ENCODE measurements at places on chromosomes 2 and 18.

DNA sequence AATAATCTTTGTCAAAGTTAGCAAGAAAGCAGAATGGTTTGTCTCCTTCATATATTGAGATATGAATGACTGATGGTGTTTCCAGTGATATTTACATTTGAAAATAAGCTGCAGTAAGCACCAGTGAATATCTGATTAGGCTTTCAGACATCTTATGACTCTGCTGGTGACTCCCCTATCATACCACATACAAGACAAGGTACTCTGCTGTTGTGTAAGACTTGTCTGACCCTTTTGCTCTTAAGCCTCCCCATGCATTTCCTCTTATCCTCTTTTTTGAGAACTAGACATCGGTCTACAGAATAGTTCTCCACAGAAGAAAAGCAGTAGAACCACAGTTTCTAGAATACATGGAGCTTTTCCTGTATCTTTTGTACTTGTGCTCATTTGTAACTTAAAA, 9.3 kb downstream of the POLI start:
- DNase-seq = no peak

DNA sequence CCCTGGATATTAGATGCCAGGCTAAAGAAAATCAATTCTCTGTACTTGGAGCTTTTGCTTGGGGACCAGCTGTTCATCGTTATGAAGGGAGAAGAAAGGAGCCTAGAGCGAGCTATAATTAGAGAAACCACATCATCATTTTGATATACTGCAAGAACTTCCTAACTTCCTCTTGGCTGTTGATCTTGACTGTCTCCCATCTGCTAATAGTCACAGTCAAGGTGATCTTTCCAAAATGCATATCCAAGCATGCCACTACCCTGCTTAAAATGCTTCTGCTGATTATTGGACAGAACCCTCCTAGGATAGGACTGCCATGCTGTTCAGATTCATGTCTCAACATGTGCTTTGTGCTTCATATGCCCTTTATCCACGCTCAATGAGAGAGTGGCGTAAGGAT, 54.8 kb downstream of the RAPGEF4 start:
- no peak for DNase-seq

GRCh38 chr2:6810961-6811360, 54.7 kb downstream of the CMPK2 start:
- no peak for DNase-seq

DNA sequence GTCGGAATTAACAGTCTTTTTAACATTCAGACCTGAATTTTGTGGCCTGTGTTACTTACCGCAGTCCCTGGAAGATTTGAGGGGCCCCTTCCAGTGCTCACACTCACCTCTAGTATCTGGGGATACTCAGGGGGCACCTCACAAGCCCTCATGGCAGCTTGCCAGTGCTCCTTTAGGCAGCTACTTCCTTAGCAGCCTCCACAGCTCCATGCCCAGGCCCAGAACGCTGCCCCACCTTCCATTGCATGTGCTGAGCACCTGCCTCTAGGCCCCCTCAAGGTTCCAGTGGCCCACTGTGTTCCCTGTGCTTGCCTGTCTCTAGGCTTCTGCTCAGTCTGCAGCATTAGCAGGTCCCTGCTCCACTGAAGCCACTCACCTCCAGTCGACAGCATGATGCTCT, 30.0 kb upstream of the PLA2R1 start:
- no peak for DNase-seq

- DNase-seq = no peak
Observed at GRCh38 chr2:96895746-96896651, 26.1 kb upstream of the SEMA4C start.

- no peak for DNase-seq
Observed at GRCh38 chr2:211737282-211737681, 801.3 kb downstream of the ERBB4 start.

GRCh38 chr2:660586-661359, 16.4 kb downstream of the TMEM18 start:
- DNase-seq = no peak

GRCh38 chr2:73933194-73933593, 6.5 kb downstream of the DGUOK start:
- no peak for DNase-seq

- DNase-seq = no peak
Observed at GRCh38 chr2:100188326-100188725, 45.9 kb upstream of the AFF3 start.

- no peak for DNase-seq
Observed at GRCh38 chr18:12656938-12657683, 796 bp downstream of the SPIRE1 start.

- DNase-seq = no peak
Observed at GRCh38 chr2:198135481-198135934, 331.1 kb downstream of the PLCL1 start.

GRCh38 chr2:178238750-178239149, 44.4 kb downstream of the OSBPL6 start:
- no peak for DNase-seq

DNA sequence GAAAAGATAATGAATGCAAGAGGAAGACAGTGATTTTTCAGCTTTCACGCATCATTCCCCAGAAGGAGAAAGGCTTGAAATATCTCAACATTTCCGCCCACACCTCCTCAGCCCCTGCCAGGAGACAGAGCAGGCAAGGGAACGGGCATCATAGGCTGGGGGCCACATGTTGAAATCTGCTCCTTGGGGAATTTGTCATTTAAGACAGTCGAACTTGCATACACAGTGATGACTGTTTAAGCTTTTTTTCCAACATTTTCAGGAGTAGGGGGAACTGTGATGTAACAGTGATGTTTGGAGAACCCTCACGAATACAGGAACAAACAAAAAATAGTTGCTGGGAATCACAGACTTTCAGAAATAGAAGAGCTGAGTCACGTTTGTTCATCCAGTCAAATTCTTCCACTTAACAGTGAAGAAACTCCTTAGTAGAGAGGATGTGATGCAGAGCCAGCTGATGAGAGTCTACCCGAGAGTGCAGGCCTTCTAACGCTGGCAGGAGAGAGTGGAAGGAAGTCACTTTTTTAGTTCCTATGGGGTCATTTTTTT, 266.8 kb downstream of the ALPK2 start:
- DNase-seq = no peak

DNA sequence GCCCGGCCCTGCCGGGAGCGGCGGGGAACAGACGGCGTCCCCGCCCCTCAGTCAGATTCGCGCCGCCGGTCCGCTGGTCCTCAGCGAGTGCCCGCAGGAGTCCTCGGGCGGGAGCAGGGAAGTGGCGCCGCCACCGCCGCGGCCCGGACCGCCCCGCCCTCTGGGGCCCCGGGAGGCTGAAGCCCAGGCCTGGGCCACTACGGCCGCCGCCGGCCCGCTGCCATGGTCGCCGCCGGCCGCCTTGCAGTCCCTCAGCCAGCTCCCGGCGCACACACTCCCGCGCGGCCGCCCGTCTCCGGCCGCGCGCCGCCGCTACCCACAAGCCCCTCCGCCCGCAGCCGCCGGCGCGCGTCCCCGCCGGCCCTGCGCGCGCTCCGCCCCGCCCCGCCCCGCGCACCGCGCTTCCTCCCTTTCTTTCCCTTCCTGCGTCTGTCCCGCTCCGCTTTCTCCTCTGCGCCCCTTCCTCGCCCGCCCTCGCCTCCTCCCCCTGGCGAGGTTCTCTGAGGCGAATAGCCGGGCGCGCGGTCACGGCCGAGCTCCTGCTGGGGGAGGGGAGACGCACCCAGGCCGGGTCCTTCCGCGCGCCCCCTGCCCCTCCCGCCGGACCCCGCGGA, at the start of gene ROCK2:
ROCK2 (minus strand) TSS at position 295 of the 614 bp plus-strand sequence. CDS start 500 bp downstream, outside the sequence.
- peak; percentile 38 for DNase-seq

DNA sequence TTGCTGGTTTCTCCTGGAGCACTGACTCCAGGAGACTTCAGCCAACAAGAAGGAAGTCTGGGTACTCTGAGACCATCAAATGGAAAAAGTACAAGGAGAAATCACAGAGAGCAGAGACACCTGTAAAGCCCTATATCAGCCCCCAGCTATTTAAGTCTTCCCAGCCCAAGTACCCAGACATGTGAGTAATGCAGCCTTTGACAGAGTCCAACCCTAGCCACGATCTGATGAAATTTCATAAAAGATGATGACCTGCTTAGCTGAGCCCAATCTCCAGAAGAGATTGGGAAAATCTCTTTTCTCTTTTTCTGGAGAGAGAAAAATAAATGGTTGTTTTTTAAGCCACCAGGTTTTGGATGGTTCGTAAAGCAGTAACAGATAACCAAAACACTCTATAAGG, 196.6 kb downstream of the NBAS start:
- DNase-seq = no peak

DNA sequence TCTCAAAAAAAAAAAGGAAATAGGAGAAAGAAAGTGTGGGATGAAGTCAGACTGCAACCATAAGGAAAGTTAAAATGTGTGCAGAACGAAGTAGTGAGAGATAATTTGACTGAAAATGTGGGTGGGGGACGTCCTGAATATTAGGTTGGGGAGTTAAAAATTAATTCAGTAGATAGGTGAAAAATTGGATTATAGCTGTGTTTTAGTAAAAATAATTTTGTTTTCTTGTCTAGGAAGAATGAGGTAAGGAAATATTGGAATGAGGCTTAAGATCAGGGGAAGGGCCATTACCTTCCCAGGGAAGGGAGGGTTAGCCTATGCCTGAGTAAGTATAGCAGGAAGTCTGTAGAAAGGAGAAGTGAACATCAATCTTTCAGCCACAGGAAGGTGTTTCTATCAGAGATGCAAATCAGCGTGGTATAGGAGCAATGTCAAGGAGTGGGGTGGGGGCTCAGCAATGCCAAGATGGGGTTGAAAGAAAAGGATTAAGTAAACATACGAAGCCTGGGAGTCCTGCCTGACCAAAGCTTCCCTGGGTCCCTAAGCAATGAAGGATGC, 250.9 kb downstream of the PIEZO2 start:
- no peak for DNase-seq

- no peak for DNase-seq
Observed at GRCh38 chr2:204131621-204132020, 195.1 kb downstream of the ICOS start.

DNA sequence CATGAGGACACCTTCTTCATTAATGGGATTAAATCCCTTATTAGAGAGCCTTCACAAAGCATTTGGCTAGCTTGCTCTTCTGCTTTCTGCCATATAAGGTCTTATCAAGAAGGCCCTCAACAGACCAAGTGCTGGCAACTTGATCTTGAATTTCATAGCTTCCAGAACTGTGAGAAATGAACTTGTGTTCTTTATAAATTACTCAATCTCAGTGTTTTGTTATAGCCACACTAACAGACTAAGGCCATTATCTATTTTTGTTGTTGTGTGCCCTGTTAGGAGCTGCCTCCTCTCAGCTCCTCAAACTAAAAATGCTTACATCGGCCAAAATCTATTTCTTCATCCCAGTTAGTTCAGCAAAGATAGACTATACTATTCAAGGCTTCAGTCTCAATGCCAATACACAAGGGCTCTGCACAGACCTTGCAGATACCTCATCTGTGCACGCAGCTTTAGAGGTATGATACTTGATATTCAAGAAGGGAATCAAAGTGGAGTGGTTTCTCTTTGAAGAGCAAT, 182.9 kb downstream of the GPD2 start:
- no peak for DNase-seq

DNA sequence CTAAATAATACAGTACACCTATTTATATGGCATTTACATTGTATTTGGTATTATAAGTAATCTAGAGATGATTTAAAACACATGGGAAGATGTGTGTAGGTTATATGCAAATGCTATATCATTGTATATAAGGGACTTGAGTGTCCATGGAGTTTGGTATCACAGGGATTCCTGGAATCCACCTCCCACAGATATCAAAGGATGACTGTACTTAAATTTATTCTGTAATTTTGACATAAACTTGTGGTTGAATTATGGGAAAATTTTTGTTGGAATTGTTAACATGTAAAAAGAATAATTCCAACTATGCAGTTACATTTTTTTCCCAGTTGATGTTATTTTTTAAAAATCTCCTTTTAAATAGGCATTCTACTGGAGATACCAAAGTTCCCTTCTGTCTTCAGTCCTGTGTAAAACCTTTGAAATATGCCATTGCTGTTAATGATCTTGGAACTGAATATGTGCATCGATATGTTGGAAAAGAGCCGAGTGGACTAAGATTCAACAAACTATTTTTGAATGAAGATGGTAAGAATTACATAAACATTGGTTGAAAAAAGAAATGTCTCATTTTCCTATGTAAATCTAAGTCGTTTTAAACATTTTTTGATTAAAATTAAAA, 24.1 kb downstream of the GLS start:
- no peak for DNase-seq

- DNase-seq = no peak
Observed at GRCh38 chr2:44833171-44834069, 108.1 kb upstream of the SIX3 start.

- no peak for DNase-seq
Observed at GRCh38 chr2:62014102-62014501, 108.6 kb downstream of the COMMD1 start.

GRCh38 chr2:73103018-73103542, 9.7 kb downstream of the RAB11FIP5 start:
- DNase-seq = no peak

DNA sequence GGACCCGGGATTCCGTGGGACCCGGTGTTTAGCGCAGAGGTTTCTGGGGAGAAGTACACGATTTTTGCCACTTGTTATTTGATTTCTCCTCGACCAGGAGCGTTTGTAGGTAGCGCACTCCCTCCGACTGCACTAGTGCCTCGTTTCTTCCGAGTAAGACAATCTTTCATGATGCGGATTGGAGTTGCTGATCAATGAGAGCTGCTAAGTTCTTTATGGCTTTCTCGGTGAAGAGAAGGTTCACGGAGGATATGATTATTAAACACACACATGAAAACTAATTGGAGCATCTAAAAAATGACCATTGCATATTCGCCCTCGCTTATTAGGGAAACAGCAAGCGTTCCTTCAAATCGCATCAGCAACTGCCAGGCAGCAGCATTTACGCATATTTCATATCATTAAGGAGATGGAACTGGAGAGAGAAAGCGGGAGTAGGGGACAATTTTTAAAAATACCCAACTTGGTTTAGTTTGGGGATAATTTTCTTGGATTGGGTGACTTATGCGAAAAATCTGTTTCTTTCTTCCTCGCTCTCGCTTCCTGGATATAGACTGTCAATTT, 616 bp downstream of the EML6 start:
- DNase-seq = no peak

GRCh38 chr2:200869014-200869413, 4.6 kb upstream of the CLK1 start:
- DNase-seq = no peak

DNA sequence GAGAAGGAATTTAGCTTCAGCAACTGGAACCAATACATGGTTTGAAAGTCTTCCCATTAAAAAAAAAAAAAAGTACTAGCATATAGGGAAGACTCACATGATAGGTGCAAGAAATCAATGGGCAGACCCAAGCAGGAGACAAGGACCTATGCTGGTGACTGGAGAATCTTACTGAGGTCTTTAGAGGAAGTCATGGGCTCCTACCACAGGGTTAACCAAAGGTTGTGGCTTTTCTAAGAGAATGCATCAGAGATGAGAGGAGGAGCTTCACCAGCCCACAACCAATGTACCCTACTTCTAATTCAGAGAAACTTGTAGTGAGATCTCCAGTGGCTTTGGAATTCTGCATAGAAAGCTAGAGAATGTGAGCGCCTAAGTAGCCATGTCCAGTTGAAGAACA, 207.4 kb downstream of the NCKAP5 start:
- DNase-seq = no peak
